Aorta (tissue), 5 donors: ENCODE measurements at places on chromosomes 1 and 21.

DNA sequence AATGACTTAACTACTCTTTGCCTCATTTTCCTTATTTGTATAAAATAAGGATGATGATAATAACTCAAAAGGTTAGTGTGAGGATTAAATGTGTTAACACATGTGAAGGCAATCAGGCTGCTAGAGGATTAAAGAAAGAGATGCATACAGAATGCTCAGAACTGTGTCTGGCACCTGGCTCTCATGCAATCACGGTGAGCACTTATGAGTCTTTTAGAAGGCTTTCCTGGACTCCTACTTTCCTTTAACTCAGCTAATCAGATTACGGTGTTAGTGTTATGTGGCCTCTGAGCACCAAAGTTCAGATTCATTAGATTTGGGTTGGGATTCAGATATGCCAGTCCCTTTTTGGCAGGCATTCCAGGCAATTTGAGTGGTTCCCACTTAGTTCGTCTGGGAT lies 311.6 kb upstream of the USP24 start:
- H3K4me1 ChIP-seq = no peaks in the 10 kb centered on the region

GRCh38 chr1:25096307-25097150 lies 135.8 kb downstream of the SYF2 start:
- no peaks in the 10 kb centered on the region for H3K4me1 ChIP-seq
- peaks cover 2% of the 10 kb centered on the region for H3K27me3 ChIP-seq
- H3K27ac ChIP-seq = no peak overlapping the region

GRCh38 chr21:42162831-42163510 lies 56.0 kb upstream of the ABCG1 start:
- no peaks in the 10 kb centered on the region for H3K4me1 ChIP-seq
- no peaks in the 10 kb centered on the region for H3K27me3 ChIP-seq
- no peak for DNase-seq
- H3K36me3 ChIP-seq = no peaks in the 10 kb centered on the region

- no peak overlapping the region for H3K4me3 ChIP-seq
- H3K27ac ChIP-seq = no peak overlapping the region
- H3K4me1 ChIP-seq = no peaks in the 10 kb centered on the region
- no peaks in the 10 kb centered on the region for H3K36me3 ChIP-seq
- H3K27me3 ChIP-seq = no peaks in the 10 kb centered on the region
- no peak for DNase-seq
Measured at GRCh38 chr1:73097917-73098316, 815.6 kb upstream of the NEGR1 start.

DNA sequence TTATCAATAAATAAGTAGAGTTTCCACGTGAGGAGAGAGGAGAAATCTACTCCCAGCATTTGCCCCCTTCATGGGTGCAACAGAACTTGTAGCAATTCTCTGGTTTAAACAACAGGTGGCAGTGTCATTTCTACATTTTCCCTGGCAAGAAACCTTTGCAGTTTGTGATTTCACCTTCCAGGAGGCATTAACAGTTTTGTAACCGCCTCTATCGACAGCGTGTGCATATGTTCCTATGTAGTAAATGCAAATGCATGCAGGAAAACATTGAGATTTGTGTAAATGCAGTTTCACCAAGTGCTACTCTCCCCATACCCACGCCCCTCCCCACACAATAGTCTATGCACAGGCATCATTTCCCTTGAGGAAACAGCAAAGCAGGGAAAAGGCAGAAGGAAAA lies 494.7 kb downstream of the SMYD3 start:
- H3K36me3 ChIP-seq = no peaks in the 10 kb centered on the region
- no peak overlapping the region for H3K4me3 ChIP-seq
- H3K27ac ChIP-seq = no peak overlapping the region
- DNase-seq = no peak
- peaks cover 2% of the 10 kb centered on the region for H3K4me1 ChIP-seq
